ENCODE measurements at places on chromosomes 16 and 17. TPM values are rescaled to one million over a fixed set of nuclear protein-coding genes. Genes with fewer than 3 reads are reported as not detected.

- DNase-seq: no peak
Measured at GRCh38 chr17:37513711-37514110, 24.0 kb downstream of the DUSP14 start.

GRCh38 chr16:57592591-57593003, 35.8 kb upstream of the ADGRG1 start:
- peak; percentile 80 for DNase-seq

DNA sequence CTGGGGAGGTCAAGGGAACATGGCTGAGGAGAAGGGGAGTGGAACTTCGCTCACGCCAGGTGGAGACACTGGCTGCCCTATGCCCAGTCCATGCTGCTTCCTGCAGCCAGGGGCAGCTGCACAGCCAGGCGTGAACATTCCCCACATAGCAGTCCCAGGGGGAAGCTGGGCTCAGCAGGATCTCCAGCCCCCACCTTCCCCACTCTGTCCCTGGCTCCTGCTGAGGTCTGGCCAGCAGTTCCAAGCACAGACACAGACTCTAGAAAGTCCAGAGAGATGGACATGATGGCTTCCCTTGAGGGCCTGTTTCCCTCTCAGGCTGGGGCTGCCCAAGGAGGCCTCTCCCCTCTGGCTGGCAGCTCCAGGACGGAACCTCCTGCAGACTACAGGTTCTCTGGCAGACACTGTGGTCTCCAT, 9.3 kb downstream of the JUP start:
- DNase-seq: no peak

- DNase-seq: no peak
Measured at GRCh38 chr17:74466828-74467184, 372 bp downstream of the CD300A start.

DNA sequence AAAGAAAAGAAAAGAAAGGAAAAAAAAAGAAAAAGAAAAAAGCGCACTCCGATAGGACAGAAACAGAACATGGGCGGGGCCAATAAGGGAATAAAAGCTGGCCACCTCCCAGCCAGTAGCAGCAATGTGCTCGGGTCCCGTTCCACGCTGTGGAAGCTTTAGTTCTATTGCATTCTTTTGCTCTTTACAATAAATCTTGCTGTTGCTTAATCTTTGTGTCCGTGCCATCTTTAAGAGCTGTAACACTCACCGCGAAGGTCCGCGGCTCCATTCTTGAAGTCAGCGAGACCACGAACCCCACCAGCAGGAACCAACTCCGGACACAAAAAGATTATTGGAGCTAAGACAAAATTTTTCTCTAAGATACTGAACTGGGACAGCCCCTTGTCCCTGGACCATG, 3.1 kb upstream of the ARL5C start:
- DNase-seq: no peak

The ACSM2A gene
- 0.79 TPM for total RNA-seq

DNA sequence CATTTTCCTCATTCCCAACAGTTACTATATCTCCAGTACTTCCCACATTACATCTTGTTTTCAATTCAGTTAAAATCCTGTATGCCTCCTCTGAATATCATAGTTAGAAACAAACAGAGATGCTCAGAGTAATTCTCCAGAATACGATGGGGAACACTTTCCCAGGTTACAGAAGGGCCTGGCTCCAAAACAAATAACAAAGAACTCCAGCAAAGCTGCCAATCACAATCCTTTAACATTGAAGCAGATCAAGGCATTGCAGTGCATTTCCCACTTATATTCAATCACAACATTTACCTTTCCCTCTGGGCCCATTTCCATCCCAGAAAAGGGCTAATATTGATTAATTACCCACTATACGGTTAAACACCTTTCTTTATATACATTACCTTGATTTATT, 29.4 kb upstream of the PMFBP1 start:
- no peak for DNase-seq

DNA sequence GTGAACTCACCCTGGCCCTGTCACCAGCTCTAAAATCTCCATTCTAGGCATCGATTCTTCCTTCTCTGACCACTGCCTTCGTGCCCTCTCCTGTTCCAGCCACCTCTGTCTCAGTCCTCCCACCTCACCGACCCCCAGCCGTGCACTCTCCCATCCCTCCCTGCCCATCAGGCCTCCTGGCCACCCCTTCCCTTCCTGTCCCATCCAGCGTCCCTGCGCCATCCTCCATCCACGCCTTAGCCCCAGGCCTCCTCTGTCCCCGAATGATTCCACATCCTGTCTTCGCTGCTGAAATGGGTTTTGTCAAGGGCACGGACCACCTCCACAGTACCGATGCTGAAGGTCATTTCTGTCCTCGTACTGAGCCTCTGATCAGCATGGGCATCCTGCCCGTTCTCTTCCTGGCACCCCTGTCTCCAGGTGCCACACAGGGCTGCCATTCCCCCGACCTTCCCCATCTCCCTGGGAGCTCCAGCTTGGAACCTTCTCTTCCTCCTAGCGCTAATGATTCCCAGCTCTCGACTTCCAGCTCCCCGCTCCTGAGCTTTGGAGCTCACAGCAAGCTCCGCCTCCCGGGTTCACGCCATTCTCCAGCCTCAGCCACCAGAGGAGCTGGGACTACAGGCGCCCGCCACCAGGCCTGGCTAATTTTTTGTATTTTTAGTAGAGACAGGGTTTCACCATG, 2.6 kb downstream of the TRIM65 start:
- DNase-seq: no peak

The C16orf89 gene
- not detected for total RNA-seq

The RAB40B gene
- 3.1 TPM for total RNA-seq

DNA sequence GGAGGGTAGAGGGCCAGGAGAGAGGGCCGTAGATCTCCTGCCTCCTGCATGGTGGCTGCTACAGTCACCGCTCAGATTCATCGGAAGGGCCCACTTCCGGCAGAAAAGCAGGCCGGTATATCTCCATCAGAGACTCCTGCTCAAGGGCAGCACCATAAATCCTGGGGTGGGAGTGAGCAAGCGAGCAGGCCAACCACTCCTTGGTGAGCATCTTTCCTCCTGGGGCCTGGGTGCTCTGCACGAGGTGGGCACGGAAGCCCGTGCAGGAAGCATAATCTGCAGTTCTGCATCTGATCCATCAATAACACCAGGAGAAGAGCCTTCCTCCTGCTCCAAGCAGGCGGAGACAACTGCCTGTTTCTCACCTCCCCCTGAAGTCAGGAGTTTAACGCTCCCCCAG, 57.4 kb upstream of the TMEM132E start:
- no peak for DNase-seq

The AXIN2 gene
- 6.9 TPM for total RNA-seq

- DNase-seq: no peak
Measured at GRCh38 chr17:56707312-56708219, 114.1 kb downstream of the NOG start.
